HuH-7 (cell line): ENCODE measurements at places on chromosomes 6 and 20.

DNA sequence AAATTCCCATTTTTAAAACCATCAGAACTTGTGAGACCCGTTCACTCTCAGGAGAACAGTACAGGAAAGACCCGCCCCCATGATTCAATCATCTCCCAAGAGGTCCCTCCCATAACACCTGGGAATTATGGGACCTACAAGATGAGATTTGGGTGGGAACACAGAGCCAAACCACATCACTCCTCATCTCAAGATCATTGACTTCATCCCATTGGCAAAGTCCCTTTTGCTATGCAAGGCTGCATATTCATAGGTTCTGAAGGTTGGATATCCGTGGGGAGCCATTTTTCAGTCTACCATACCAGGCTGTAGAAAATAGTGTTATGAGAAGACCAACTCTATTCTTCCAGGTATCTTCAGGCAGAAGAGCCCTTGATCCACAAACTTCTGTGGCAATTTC, 219.1 kb downstream of the DOK5 start:
- no peak for DNase-seq

DNA sequence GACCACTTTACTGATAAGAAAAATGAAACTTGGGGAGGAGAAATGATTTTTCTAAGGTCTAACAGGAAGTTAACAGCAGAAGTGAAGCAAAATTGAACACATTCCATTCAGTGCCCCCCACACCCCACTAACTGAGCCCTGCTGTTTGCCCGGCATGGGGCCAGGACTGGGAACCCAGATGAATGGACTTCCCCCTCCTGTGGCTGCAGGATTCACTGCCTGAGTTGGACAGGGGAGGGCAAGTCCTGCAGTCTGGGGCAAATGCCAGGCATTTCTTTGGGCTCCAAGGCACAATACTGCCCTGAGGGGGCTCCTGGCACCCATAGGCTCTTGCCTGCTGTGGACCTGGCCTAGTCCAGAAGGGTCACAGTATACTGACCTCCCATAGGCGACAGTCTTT, 28.3 kb downstream of the FYN start:
- DNase-seq: no peak

GRCh38 chr6:137711972-137712371, 155.1 kb upstream of the TNFAIP3 start:
- no peak for DNase-seq

- no peak for DNase-seq
Observed at GRCh38 chr6:88843040-88843439, 120.4 kb downstream of the RNGTT start.

GRCh38 chr6:72659754-72660153, 37.9 kb downstream of the KCNQ5 start:
- no peak for DNase-seq

- peak; percentile 80 for DNase-seq
Observed at GRCh38 chr20:1920252-1920651, 25.0 kb downstream of the SIRPA start.

GRCh38 chr6:169241688-169242350, 11.8 kb downstream of the THBS2 start:
- no peak for DNase-seq

DNA sequence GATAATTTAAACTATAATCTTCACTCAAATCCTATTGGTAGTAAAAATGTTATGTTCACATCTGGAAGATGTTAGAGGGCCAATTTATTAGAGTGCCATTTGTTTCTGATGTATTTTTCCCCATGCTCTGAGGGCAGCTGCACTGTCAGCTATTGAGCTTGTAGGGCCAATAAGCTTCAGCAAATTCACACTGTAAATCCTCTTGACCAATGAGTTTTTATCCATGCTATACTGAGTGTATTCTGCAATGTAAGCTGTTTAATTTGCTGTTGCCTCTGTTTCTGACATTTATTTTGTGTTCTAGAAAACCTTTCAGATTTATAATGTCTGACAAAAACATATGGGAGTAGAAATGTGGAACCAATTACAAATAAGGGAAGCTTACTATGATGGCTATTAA, 62.6 kb downstream of the OGFRL1 start:
- DNase-seq: no peak

GRCh38 chr6:36340618-36341454, 4.1 kb upstream of the BNIP5 start:
- DNase-seq: peak; percentile 60

DNA sequence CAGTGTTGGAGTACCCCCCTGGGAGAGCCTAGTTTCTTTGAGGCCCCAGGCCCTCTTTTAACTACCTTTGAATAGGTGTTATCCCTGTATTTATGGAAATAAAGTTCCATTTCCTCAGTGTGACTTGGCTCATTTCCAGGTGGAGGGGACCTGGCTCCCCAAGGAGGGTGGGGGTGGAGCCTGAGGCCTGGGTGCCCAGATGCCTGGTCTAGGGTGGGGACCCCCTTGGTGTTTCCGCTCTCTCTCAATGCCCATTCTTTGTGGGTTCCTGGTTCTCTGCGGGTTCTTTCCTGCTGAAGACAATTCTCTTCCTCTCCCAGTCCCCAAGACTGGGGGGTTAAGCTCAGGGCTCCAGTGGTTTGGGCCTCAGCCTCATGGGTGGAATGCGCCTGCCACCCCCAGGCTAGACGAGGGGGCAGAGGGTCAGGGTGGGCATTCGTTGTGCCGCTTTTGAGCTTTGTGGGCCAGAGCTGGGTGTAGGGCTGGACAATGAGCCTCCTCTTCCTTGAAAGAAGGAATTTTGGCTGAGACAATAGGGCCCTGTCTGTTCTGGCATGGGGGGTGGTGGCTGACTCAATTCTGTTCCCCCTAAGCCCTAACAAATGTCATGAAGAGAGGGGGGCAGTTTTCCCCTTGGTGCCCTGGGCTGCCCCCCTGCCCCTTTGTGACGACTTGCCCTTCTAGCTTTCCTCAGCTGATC, 686 bp upstream of the EGFL8 start:
- no peak for DNase-seq

DNA sequence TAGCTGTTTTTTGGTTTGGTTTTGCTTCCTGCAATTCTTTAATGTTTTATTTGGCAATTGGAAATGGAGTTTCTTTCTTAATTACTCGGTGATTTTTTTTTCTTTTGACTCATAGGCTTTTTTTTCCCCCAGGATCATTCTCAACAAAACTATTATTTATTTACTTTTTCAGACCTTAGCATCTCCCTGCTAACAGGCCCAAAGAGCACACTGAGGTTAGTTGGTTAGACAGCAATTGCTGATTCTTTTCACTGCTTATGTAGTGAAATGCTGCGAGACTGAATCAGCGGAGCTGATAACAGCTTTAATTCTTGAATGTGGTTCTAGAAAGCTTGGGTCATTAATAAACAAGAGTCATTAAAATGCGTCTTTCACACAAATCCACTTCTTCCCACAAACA, 79.1 kb upstream of the ZFP64 start:
- no peak for DNase-seq

GRCh38 chr20:55271371-55271770, 733.9 kb downstream of the CBLN4 start:
- DNase-seq: no peak

DNA sequence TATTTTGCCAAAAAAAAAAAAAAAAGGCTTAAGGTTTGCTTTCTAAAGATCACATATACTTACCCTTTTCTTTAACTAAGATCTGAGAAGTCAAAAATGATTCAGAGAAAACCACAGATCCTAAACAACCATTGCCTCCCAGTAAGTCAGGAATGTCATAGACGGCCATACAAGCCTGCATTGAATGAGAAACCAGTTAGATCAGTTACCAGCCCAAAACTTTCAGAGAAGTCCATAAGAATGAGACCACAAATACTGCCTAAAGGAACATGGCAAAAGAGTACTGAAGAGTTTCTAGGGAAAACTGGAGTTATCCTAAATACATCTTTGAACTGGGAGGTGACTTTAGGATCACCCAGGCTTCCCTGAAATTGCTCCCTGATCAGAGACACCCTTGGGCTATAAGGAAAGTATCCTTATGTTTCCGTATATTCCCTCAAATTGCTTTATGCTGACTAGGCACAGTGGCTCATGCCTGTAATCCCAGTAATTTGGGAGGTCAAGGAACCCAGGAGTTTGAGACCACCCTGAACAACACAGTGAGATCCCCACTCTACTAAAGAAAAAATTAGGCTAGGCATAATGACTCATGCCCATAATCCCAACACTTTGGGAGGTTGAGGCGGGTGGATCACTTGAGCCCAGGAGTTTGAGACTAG, 79.4 kb upstream of the SLC4A11 start:
- DNase-seq: no peak

DNA sequence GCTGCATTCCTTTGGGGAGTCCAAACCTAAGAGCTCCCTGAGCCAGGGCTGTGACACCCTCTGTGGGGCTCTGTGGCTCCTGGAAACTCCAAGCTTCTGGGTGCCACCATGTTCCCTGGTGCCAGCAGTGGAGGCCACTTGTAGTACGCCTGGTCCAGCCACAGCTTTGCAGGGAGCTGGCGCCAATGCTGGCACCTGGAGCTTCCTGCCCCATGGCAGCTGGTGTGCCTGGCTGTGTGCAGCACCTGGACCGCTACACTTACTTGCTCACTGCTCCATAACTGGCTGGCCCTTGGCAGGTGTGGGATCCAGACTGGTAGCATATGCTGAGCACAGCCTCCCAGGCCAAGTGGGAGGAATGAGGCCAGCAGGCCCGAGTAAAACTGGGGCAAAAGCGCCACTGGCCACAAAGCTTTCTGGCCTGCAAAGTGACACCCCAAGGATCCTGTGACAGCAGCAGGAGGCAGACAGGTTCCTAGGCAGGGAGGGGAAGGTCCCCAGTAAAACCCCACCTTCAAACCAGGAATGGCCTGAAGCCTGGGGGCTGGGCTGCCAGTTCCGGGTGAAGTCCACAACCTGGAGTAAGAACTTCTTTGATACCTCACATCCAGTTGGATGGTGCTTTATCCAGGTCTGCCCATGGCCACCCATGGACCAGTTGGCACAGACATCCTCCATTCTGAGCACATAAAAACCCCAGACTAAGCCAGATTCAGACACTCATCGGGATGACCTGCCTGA, 461.0 kb downstream of the TBC1D32 start:
- no peak for DNase-seq

- no peak for DNase-seq
Observed at GRCh38 chr20:23255106-23255505, 95.5 kb upstream of the NXT1 start.

DNA sequence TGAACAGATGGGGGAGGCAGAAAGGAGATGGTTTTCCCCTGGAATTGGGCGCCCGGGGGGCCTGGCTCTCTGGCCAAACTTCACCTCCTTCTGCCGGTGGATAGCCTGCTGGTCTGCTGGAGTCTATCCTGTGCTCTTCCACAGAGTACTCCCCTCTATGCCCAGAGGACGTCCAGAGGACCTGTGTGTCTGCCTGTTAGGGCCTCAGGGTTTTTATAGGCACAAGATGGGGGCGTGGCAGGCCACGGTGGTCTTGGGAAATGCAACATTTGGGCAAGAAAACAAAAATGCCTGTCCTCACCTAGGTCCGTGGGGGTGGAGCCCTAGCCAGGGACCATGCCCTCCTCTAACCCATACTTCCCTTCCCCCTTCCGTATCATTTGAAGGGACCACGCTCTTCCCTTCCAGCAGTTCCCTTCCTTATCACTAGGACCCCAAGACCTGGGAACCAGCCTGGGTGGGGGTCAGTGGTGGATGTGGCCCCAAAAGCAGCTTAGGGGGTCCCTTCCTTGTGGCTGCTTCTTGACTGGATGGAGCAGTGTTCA, 53.6 kb upstream of the ZNF337 start:
- no peak for DNase-seq

DNA sequence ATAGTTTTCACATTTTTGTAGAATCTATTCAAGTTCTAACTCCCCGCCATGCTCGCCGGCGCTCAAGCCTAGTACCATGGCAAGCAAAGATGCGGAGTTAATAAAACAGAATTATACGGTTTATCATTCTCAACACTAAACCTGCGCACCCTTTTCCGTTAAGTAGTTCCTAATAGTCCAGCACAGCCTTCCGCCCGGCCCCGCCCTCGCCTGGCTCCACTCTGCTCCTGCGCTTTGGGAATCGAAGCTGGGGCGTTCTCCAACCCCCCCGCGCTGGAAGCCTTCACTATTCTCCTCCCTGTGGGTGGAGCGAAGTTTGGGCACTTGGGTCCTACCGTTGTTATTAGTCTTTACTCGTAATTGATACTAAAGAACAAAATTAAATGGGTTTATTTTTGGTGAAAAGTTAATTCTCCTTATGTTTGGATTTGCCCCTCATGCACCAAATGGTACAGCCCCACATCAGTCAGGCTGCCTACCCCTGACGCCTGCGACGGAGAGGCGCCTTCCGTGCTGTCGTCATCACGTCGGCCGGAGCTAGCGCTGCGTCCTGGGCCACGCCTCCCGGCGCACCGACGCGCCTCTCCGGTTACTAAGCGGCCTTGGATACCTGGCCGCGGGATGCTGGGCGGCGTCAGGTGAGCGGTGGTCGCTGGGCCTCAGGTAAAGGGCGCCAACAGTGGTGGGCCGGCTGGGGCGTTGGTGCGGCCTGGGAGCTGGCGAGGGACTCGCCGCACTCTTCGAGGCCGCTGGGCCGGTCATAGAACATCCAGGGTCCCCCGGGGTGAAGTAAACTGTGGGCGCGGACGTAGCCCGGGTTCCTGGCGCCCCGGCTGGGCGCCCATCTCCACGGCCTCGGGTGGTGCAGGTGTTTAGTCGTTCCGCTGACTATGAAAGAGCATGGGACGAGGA, at the start of gene IFT52:
IFT52 (plus strand) TSS at position 546 of the 912 bp plus-strand sequence. CDS start 3,762 bp downstream, outside the sequence.
- peak; percentile 92 for DNase-seq

- no peak for DNase-seq
Observed at GRCh38 chr6:145866456-145867396, 52.1 kb upstream of the FBXO30 start.

DNA sequence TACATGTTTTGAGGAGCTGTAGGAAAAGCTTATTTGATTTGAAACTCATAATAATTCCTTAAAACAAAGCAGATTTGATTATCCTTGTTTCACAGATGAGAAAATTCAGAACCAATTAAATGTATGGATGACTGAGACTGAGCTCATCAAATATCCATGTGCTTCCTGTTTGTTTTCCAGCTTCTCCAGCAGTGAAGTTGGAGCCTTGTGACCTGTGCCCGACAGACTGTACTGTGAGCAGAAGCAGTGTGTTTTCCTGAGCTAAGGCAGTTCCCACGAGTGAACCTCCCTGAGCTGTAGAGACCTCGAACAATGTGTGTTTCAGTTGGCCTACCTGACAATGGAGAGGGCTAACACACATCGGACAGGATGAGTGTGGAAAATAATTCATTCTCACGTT, 599.5 kb upstream of the NRSN1 start:
- DNase-seq: no peak

DNA sequence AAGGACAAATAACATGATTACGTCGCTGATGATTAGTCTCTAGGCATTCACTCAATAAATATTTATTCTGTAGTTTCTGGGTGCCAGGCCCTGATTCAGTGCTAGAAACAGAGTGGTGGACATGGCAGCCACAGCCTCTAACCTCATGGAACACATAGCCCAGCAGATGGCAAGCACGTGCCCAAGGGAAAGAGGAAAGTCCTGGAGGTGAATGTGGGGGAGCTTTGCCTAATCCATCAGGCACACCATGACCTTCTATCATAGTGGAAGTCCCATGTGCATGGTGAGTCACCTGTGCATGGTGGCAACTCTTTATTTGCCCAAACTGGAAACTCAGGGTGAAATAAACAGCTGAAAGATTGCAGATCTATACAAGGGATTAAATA, 143.0 kb upstream of the TNFAIP3 start:
- DNase-seq: no peak

GRCh38 chr6:41621367-41621766, 16.9 kb upstream of the MDFI start:
- no peak for DNase-seq

GRCh38 chr20:10075606-10076005, 40.8 kb downstream of the ANKEF1 start:
- no peak for DNase-seq

GRCh38 chr6:10138917-10139316, 276.0 kb downstream of the TFAP2A start:
- DNase-seq: no peak

- no peak for DNase-seq
Observed at GRCh38 chr20:38935285-38935684, 9.1 kb downstream of the FAM83D start.
